ENCODE measurements at places on chromosomes 12 and 14.

DNA sequence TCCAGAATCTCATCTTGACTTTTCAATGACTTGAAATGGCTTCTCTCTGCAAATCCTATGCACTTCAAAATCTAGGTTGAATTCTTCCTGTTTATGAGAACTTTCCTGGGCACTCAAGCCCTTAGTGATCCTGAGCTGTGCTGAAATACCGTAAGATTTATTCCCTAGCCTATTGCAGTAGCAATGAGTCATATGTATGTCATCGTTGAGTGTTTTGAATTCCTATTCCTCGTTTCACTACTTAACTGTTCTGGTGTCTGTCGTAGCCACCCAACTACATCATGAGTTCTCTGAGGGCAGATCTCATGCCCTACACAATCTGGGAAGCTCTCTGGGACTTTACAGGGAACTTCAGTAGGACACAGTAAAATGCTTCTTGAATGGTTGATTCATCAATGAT lies 190.8 kb upstream of the TMEM132C start:
- no peak for DNase-seq

DNA sequence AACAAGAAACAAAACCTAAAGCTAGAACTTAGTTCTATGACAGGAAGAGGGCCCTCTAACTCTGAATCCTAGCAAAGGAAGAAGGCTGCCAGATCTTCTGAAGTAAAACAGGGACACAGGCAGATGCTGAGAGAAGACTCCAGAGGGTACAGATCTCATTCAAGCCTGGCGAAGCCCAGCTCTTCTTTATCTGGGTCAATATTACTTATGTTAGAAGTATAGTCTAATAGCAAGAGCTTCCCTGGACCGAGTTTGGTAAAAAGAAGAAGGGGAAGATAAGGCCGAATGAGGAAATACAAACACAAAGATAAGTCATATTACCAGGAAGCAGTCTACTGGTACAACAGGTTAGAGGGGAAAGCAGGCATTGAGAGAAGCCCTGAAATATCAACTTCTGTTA lies 79.9 kb upstream of the CCDC91 start:
- no peak for DNase-seq

GRCh38 chr12:3684449-3685051 lies 68.4 kb downstream of the CRACR2A start:
- no peak for DNase-seq

DNA sequence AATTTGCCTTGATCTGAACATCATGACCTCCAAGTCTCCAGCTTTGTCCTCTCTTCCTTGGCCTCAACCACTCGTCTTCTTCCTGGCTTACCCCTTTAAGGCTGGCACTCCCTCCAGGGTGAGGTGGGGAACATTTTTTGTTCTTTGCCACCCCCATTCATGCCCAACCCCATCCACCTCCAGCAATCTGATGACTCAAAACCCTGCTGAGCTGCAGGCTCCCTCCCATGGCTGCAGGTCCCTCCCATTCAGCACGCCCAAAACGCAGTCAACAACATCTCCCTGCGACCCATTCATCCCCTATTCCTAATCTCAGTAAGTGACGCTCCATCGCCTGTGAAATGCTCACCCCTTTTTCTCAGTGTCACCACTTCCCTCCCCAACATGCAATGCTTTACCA lies 138.8 kb upstream of the PRMT8 start:
- DNase-seq, result no peak

- no peak for DNase-seq
Measured at GRCh38 chr14:62431496-62431895, 613.8 kb downstream of the KCNH5 start.

DNA sequence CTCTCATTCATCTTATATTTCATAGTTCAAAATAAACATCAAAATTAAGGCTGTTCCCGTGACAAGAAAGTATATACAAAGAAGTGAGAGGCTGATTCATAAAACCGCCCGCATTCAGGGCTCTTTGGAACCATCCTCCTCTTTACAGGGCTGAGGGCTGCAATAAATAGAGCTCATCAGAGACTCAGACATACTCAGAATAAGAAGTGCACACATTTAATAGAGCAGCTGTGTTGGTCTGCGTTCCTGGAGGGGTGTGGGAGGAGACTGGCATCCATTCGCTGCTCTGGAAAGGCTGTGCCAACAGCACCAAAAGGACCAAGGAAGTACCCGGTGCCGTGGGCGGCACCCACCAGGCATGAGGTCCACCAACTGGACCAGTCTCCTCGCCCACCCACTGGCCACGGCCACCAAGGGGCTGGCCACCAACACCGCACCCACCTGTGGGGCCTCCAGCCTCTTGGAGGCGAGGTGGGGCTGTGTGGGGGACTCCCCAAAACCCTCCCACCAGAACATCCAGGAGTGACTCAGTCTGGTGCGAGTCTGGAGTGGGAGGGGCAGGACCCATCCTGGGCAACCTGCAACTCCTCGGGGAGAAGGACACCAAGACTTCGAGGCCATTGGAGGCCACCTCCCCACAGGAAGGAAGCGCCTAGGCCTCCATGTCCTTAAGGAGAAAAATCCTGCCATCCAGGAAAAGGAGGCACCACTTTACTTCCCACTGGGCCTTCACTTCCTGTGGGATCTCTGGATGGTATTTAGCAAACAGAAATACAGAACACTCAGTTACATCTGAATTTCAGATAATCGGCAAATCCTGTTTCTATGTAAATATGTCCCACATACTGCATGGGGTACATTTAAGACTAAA lies 32.7 kb downstream of the VCPKMT start:
- no peak for DNase-seq

DNA sequence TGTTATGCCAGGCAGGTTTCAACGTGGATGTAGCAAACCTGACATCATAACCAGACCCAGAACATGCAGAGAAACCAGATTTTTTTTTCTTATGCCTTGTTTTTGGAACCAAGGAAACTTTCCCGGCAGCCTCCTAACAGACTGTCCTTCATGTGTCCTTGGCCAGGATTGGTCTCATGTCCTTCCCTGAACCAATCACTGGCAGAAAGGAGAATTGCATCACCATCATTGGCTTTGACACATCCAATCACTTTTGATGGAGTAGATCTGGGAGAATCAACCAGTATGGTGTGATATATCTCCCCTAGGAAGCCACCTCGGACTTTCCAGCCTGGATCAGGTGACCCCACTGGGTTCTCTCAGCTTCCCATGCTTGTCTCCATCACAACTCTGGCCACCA lies 25.6 kb upstream of the WSCD2 start:
- no peak for DNase-seq

GRCh38 chr12:6909421-6910145 lies 4.8 kb upstream of the ENO2 start:
- DNase-seq, result no peak

- no peak for DNase-seq
Measured at GRCh38 chr12:100332852-100333251, 24.0 kb upstream of the SLC17A8 start.

DNA sequence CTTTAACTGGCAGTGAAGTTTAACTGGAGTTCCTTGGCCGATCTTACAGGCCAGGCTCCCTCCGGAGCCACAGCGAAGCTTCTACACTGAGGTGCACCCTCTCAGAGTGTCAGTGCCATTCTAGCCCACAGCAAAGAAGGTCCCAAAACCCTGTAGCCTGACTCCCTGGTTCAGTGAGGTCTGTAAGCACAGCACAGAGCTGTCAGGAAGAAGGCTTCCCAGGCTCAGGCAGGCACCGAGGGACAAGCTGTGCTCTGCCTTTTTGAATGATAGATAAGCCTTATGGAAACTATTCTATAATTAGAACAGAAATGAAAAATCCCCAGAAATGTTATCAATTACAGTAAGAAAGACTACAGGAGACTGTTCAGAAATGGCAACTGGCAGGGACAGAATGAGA lies 40.2 kb downstream of the MOK start:
- no peak for DNase-seq

GRCh38 chr12:117835156-117835555 lies 133.6 kb downstream of the KSR2 start:
- DNase-seq, result no peak

- DNase-seq, result no peak
Measured at GRCh38 chr12:94941440-94941862, 62.0 kb downstream of the NDUFA12 start.

- DNase-seq, result no peak
Measured at GRCh38 chr14:57657487-57657886, 163.8 kb upstream of the CCDC198 start.

DNA sequence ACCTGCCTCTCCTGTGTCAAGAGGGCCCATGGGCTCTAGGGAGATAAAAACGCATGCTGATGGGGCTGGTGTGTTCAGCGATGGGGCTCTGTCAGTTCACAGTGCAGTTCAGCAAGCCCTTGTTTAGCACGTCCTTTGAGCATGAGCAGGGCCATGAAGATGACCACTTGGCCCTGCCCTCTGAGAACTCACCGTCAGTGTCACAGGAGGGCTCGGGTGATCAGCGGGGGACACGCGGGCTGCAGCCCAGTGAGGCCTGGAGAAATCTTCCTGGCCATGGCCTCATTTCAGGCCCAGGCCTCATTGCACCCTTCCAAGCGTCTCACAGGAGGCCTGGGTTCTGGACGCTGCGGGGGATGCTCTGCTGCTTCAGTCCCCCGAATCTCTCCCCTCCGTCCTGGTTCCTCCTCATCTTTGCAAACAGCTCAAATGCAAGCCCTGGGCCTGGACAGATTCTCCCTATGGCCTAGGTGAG lies 181.6 kb downstream of the ADGRD1 start:
- no peak for DNase-seq

DNA sequence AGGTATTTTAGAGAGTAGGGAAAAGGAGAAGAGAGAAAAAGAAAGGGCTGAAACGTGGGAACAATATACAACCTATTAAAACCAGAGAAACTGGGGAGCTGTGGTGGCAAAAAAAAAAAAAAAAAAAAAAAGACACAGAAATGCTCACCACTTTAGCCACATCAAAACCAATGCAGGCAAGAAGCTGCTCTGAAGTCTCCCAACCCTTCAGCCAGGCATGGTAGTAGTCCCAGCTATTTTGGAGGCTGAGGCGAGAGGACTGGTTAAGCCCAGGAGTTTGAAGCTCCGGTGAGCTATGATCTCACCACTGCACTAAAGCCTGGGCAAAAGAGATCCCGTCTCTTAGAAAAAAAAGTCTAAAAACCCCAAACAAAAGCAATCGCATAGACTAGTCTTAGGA lies 33.2 kb downstream of the DENND5B start:
- no peak for DNase-seq

DNA sequence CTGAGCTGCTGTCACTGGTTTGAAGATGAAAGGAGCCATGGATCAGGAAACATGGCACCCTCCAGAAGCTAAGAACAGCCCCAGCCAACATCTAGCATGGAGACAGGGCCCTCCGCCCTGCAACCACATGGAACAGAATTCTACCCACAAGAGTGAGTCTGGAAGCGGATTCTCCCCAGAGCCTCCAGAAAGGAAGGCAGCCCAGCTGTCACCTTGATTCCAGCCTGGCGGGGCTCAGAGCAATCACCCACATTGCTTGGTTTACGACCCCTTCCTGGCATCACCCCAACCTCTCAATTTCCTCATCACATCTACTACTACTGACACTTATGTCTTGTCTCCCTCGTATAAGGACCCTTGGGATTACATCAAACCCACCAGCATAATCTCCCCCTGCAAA lies 38.5 kb downstream of the OAS2 start:
- no peak for DNase-seq

DNA sequence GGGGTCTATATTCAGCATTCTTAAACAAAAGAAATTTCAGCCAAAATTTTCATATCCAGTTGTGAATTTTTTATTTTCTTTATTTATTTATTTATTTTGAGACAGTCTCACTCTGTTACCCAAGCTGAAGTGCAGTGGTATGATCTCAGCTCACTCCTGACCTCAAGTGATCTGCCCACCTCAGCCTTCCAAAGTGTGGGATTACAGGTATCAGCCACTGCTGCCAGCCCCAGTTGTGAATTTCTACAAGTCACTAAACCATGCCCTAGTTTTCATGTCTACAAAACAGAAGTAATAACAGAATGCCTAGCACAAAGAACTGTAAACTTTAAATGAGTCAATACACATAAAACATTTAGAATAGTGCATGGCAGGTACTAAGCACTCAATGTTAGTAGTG lies 254.2 kb downstream of the C12orf50 start:
- DNase-seq, result no peak

- DNase-seq, result no peak
Measured at GRCh38 chr12:131940141-131940547, 9.6 kb upstream of the EP400 start.
